ENCODE measurements at places on chromosomes 12 and 14.

DNA sequence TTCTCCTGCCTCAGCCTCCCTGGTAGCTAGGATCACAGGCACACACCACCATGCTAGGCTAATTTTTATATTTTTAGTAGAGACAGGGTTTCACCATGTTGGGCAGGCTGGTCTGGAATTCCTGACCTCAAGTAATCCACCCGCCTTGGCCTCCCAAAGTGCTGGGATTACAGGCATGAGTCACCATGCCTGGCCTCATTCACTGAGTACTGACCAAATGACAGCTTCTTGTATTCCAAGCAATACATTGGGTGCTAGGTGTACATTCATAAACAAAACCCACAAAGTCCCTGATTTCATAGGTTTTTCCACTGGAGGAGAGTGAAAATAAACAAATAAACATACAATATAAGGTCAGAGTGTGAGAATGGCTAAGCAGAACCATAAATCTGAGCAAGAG, 136.3 kb downstream of the HELB start:
- no peak for DNase-seq

DNA sequence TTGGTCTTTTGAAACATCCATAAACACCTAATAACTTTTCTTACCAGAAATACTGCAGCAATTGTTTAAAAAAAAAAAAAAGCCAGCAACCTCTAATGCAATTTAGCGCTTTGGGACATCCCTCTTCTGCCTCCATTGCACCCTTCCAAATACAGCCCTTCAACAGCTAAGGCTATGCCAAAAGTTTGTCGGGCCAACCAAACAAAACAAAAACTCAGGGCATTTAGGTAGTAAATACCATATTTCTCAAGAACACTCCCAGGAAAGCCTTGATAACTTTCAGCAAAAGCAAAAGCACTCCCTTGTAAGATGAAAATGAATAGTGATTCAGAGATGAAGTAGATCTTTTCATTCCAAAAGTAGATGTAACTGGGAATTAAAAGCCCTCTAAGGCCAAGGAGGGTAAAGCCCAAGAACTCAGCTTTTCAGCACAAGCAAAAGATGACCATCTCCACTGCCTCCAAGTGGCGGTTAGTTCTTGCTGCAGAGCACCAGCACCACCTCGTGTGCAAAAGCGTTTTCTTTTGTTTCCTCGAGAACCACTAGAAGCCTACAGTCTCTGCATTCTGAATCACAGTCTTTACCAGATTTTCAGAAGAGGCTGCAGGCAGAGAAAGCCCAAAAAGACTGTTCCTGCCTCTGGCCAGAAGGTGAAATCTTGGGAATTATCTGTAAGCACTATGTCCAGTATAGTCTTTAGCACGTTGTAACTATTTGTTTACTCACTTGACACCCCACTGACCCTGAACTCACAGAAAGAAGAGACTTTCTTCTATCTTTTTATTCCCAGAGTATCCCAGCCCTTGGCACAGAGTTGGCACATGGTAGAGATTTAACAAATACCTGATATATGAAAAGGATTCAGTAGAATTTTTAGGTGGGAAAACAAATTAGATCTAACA, 53.1 kb downstream of the SIX6 start:
- DNase-seq: no peak

DNA sequence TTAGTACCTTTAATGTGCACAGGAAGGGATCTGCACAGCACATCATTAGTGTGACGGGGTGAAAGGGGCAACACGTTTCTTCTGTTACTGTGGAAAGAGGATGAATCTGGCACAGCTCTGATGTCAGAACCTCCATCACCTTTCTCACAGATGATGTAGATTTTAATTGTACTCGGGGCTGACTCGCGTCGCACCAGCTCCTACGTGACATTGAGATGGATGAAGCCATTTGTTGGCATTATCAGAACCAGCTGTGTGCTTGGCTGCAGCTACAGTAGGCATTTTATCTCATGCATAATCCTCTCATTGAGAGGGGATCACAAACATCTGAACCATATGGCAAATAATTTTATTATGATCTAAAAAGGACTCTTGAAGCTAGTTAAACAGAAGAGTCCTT, 173.6 kb downstream of the PDZRN4 start:
- no peak for DNase-seq

DNA sequence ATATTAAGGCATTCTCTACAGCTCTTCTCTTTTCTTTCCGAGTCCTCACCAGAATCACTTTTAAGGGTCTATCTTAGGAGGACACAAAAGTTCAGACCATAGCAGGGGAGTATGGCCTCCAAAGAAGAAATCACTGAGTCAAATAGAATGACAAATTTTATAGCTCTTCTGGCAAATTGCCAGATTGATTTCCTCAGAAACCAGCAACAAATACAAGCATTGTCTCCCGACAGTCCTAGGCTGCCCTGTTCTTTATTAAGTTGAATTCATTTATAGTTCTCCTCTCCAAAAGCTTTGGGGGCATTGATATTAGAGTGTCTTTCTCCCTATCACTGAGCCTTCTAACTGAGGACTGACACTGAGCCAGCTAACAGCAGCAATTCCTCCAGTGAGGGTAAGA, 156.4 kb upstream of the FRMD6 start:
- DNase-seq: no peak

- DNase-seq: no peak
Measured at GRCh38 chr12:57754411-57755193, at the start of gene MARCHF9. TSS of gene MARCHF9 (plus strand) at chr12:57755103. CDS start at chr12:57755529, 426 bp downstream.

- no peak for DNase-seq
Measured at GRCh38 chr14:88554457-88555286, at the start of gene PTPN21. TSS of gene PTPN21 (minus strand) at chr14:88555007. CDS start at chr14:88550417, 4,590 bp downstream.

Measured in GM04503 (cell line).